ENCODE measurements at places on chromosomes 5 and 9. TPM values are rescaled to one million over a fixed set of nuclear protein-coding genes. Genes with fewer than 3 reads are reported as not detected.

- no peaks in the 10 kb centered on the region for H3K36me3 ChIP-seq
- no peak for DNase-seq
- peaks cover 49% of the 10 kb centered on the region for H3K4me1 ChIP-seq
- H3K27me3 ChIP-seq, result no peaks in the 10 kb centered on the region
These were observed 93.5 kb downstream of the F2RL2 start for GRCh38 chr5:76529464-76530344.

DNA sequence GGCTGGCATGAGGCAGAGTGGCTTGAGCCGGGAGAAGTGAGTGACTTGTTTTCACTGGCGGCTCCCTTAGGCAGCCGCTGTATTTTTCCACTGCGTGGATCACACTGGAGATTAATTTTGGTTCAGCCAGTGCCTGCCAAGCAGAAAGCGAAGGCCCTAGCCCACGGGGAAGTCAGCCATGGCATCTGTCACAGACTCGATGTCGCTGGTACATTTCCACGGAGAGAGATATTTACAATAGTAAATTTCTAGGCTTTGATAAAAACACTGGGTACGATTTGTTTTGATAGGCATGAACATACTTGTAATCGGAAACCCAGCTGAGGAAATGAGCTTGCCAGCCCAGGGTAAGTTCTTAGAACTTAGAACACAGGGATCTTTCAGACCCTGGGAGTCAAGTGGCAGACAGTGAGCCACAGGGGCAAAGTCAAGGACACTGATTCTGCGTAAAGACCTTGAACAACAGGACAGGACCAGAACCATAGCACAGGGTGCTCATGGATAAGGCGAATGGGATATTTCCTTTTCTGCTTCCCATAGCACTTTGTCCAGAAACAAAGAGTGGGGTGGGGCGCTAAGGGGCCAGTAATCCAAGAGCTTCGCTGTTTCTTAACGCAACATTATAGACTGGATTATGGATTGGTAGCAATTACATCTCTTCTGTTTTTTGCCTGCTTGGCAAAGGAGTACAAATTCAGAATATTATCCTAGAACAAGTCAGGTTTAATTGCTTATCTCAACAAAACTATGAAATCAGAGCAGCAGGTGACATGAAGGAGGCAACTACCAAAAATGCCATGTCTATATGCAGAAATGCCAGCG, 4.5 kb downstream of the DUSP1 start:
- H3K27me3 ChIP-seq, result peaks cover 12% of the 10 kb centered on the region
- no peak overlapping the region for H3K4me3 ChIP-seq
- peaks cover 4% of the 10 kb centered on the region for H3K36me3 ChIP-seq
- H3K27ac ChIP-seq, result peak overlapping the region; percentile 60
- DNase-seq, result no peak
- H3K4me1 ChIP-seq, result 0 out of 2 replicates have a peak, but pooled peaks cover 8% of the 10 kb centered on the region

DNA sequence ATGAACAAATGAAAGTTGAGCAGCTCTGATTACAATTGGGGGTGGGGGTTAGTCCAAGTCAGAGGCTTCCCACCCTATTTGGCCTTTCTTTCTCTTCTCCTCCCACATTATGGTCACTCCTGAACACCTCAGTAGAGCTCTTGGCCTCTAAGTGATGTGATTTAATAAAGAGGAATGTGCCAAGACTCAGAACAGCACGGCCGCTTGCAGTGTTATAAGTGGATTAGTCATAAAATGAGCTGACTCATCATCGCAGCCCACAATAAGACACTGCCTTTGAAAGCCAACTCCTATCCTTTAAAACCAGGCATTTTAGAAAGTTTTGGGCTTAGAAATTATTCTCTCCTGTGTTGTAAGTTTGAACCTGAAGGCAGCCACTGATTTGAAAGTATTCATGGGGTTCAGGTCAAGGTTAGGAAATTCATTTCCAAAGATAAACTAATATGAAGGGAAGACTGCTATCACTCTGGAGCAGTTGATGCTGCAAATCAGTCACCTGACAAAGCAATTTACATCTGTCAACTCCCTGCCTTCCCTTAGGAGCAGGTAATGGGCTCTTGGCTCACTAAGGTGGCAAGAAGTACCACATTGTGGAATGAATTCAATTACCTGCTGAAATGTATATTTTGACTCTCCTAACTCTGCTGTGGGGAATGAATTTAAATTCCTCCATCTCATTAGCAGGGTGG, 283.6 kb upstream of the NMUR2 start:
- no peak overlapping the region for H3K4me3 ChIP-seq
- H3K36me3 ChIP-seq, result no peaks in the 10 kb centered on the region
- H3K27ac ChIP-seq, result no peak overlapping the region
- H3K27me3 ChIP-seq, result no peaks in the 10 kb centered on the region

GRCh38 chr9:108003526-108003925, 514.0 kb upstream of the KLF4 start:
- no peaks in the 10 kb centered on the region for H3K4me1 ChIP-seq
- H3K27me3 ChIP-seq, result no peaks in the 10 kb centered on the region
- no peak overlapping the region for H3K27ac ChIP-seq
- no peaks in the 10 kb centered on the region for H3K36me3 ChIP-seq

SLC9A3 gene
- 3.1 TPM for total RNA-seq

GARNL3 gene
- 12.6 TPM for total RNA-seq

GRCh38 chr9:37197158-37198038, 77.0 kb downstream of the ZCCHC7 start:
- H3K27me3 ChIP-seq, result no peaks in the 10 kb centered on the region
- no peaks in the 10 kb centered on the region for H3K36me3 ChIP-seq
- H3K27ac ChIP-seq, result no peak overlapping the region
- peak; percentile 34 for DNase-seq
- H3K4me1 ChIP-seq, result peaks cover 77% of the 10 kb centered on the region

- no peaks in the 10 kb centered on the region for H3K4me1 ChIP-seq
- peaks cover 64% of the 10 kb centered on the region for H3K36me3 ChIP-seq
- DNase-seq, result no peak
- no peak overlapping the region for H3K27ac ChIP-seq
- H3K27me3 ChIP-seq, result no peaks in the 10 kb centered on the region
These were observed 36.7 kb downstream of the RNF44 start for GRCh38 chr5:176500511-176500910.

CYLC2 gene
- total RNA-seq, result not detected

EXOSC3 gene
- total RNA-seq, result 59.9 TPM

UNC5A gene
- total RNA-seq, result 3.9 TPM

GRCh38 chr5:53970475-53970874, 339.9 kb downstream of the ARL15 start:
- H3K36me3 ChIP-seq, result no peaks in the 10 kb centered on the region
- no peaks in the 10 kb centered on the region for H3K4me1 ChIP-seq
- DNase-seq, result no peak

- H3K36me3 ChIP-seq, result no peaks in the 10 kb centered on the region
- no peaks in the 10 kb centered on the region for H3K27me3 ChIP-seq
- H3K4me1 ChIP-seq, result peaks cover 38% of the 10 kb centered on the region
- DNase-seq, result peak; percentile 12
- no peak overlapping the region for H3K4me3 ChIP-seq
These were observed 12.0 kb downstream of the ENHO start for GRCh38 chr9:34510497-34511468.

- H3K4me1 ChIP-seq, result no peaks in the 10 kb centered on the region
- no peak for DNase-seq
- H3K4me3 ChIP-seq, result no peak overlapping the region
- H3K27ac ChIP-seq, result no peak overlapping the region
These were observed 70.8 kb upstream of the SMIM23 start for GRCh38 chr5:171714851-171715250.

DNA sequence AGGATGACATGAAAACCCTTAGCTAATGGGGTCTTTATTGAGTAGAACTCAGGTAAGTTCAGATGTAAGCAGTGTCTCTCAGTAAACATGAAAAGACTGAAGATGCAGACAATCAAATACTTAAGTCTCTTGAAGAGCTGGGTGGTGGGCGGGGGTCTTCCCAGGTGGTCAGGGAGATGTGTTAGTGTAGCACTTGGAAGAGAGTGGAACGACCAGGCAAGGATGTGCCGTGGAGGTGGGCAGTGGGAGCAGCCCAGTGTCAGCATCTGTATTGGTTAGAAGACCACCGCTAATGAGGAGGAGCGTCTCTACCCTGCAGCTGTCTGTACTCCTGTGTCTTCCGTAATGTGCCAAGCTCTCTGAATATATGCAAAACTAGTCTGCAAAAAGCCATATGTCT, 4.4 kb downstream of the S1PR3 start:
- no peak overlapping the region for H3K4me3 ChIP-seq
- peaks cover 17% of the 10 kb centered on the region for H3K4me1 ChIP-seq
- no peak for DNase-seq
- no peak overlapping the region for H3K27ac ChIP-seq
- H3K36me3 ChIP-seq, result no peaks in the 10 kb centered on the region
- H3K27me3 ChIP-seq, result peaks cover 10% of the 10 kb centered on the region
